ENCODE measurements at places on chromosomes 3 and 15.

DNA sequence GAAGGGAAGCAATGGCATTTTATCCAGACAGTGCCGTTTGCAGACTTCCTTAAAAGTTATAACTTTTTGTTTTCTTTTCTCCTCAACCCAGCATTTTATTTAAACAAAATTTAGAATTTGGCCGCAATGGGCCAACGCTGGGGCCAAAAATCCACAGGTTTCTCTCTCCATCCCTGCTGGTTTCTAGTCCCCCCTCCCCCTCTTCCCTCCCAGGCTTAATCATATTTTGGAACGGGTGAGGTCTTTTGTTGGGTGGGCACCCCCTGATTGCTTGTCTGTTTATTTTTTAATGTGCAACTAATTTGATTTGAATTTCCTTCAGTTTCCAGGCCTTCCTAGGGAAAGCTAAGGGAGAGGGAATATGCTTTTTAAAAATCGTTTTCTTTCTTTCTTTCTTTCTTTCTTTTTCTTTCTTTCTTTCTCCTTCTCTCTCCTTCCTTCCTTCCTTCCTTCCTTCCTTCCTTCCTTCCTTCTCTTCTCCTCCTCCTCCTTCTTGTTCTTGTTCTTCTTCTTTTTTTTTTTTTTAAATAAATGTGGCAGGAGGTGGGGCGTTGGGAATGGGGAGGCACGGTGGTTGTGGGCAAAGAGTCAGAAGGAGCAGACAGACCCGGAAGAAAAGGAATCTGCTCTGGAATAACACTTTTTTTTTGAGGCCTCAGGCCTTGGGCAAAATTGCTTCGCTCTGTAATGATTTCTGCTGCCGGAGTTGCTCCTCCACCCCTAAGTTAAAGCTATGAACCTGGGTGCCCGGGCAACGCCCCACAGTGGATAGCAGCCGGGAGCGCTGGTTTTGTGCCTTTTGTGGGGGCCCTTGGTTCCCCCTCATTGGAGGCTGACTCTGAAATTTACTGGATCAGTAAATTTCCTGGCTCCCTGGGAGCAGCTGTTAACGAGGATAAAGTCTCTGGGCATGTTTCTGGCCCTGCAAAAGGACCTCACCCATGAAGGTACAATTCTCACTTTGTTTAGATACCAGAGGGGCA is 1.9 kb downstream of the FNDC3B start:
- peak; percentile 45 for DNase-seq

- DNase-seq: no peak
Measured at GRCh38 chr3:41158947-41159346, 40.4 kb upstream of the CTNNB1 start.

DNA sequence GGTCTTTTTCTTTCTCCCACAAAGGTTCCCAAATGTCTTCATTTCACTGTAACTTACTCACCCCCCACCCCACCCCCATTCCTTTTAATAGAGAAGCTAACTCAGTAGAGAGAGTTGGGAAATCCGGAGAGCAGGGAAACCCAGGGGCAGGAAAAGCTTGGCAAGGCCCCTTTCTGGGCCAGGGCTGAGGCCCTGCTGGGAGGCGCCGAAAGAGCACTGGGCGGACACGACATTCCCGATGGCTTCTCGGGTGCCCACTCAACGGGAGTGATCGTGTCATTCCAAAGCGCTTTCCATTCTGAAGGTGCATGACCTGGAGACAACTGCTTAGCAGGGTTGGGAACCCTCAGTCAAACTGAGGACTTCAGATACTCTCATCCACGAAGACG is 1.6 kb upstream of the DALRD3 start:
- DNase-seq: no peak

DNA sequence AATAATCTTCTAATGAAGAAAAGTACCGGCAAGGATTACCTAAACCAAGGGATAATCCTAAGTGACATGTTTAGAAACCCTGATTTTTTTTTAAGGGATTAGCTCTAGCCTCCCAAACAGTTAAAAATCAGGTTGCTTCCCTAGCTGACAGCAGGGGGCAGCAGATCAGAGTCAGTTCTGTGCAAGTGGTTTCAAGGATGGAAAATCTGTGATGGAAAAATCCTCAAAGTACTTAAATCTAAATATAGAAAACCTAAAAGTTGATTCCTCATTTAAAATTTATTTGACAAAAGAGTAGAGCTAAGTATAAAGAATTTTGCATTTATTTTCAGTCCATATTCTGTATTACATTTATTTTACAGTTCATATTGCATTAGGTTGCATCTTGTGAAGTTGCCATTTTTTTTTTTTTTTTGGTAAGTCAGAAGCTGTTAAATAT is 107.6 kb downstream of the PEX5L start:
- DNase-seq: no peak

- DNase-seq: no peak
Measured at GRCh38 chr3:49867871-49868321, 1.8 kb downstream of the CAMKV start.

- DNase-seq: no peak
Measured at GRCh38 chr15:75436881-75437280, 14.6 kb downstream of the SIN3A start.

DNA sequence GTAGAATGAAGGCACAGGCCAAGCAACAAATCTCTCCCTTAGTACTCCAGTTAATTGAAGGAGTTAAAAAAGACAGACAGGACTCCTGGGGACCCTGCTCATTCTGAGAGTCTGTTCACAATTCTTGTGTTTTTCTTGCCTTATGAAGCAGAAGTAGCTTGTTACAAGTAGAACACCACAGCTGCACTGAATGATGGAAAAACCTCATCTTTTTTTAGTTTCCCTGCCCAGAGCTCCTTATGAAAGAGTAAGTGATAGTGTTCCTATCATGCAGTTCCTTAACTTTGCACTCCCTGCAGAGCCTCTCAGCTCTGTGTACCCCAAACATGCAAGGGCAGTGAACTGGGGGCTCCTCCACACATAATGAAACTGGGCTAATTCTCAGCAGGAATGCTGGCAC is 95.5 kb downstream of the ALDH1A2 start:
- DNase-seq: no peak

DNA sequence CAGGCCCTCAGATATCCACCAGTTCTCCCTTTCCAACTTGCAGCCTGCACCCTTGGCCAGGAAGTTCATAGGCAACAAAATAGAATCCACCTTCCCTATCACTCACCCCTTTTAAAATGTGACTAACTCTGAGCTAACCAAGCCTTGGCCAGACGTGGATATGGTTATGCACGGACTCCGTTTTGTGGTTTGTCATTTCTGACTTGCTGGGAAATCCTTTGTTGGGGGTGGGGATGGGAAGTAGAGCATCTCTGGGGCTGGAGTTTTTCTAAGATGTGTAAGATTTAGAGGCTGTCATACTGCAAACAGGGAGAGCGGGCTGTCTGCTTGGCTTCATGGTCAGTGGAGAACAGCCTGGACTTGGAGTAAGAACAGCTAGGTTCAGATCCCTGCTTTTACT is 62.6 kb downstream of the SMAD3 start:
- no peak for DNase-seq

DNA sequence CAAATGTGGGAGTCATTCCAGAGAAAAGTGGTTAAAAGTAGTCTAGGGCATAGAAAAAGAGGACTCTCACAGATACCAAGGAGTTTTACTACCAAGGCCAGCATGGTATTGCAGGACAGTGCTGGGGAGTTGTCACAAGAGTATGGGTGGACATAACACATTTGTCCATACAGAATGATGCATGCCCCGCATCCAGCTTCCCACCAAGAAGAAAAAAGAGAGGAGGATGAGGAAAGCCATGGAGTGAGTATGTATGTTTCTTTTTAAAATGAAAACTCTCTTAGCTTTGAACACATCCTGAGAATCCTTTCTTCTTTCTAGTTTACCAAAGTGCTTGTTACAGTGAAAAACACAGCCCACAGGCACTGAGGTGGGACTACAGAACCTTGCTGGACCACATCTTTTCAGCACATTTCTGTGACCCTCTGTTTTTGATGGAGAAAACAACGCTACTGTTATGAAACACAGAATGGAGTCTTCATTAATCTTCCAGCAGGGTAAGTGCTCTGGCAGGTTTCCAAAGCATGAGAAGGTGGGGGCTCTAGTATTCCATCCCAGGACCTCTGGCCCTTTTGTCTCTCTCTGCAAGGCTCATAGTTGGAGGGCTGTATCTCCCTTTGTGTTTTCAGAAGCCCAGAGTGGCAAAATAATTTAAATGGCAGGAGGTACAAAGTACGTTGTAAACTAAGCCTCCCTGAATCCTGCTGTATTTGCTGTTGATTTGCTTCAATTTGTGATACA is 12.7 kb downstream of the NR2E3 start:
- no peak for DNase-seq

DNA sequence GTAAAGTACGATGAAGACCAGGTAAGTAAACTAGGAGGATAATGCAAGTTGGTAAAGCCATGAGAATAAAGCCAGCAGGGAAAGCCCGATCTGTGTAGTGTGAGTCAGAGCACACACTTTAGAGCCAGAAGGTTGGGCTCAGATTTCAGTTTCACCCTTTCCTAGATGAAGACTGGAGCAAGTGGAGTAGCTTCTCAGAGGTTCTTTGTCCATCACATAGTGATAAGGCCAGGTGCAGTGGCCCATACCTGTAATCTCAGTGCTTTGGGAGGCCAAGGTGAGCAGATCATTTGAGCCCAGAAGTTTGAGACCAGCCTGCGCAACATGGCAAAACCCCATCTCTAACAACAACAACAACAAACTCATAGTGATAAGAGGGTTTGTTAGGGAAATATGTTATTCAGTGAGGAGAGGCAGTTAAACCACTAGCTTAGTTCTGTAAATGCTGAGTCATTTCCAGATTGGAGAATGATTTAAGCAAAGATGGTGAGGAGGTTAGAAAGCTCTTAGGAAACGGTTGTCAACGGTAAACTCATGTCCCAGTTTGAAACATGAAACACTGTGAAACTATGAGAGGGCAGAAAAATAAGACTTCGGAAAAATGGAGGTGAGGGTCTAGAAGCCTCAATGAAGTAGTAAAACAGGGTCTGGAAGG is 39.0 kb downstream of the IL12A start:
- DNase-seq: no peak

DNA sequence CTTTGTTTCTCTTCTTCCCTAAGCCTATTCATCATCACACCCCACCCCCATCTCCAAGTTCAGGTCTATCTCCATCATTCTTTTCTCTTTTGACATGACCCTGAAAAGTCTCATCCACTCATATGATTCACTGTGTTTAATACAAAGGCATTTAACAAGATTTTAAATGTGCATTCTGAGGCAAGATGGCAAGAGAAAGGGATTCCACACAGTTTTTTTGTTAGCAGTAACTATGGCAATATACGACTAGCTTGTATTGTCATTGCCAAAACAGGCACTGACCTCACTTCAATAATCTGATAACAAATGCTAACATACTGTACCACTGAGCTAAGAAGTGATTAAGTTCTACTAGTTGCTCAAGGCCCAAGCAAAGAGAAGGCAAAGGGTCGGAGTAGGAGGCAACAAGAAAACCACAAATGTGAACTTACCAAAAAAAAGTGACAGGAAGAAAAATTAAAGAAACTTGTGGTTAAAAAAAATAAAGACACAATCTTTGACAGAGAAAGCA is 53.2 kb downstream of the FBN1 start:
- DNase-seq: no peak

- DNase-seq: no peak
Measured at GRCh38 chr3:86180696-86181095, 810.3 kb downstream of the VGLL3 start.

- no peak for DNase-seq
Measured at GRCh38 chr3:179720196-179720595, 67.4 kb downstream of the USP13 start.

- no peak for DNase-seq
Measured at GRCh38 chr15:77416148-77416455, 3.8 kb downstream of the PEAK1 start.

DNA sequence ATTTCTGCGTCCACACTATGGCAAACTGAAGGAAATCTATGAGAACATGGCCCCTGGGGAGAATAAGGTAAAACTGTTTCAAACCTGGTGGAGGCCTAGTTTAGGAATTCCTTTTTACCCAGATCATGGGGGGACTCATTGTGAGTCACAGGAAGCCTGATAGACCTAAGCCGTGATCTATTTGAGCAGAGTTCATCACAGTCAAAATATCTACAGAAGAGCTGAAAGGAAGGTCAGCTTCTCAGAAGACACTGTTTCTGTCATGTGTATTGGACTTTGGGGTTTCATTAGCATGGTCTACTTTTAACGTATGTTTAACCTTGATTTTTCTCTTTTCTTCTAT is 1.3 kb downstream of the PSMD2 start:
- DNase-seq: no peak

Data from right kidney (tissue), 9 donors.